PC-3 (cell line): ENCODE measurements at places on chromosomes 4 and X. TPM values are rescaled to one million over a fixed set of nuclear protein-coding genes. Genes with fewer than 3 reads are reported as not detected.

- DNase-seq = no peak
Observed at GRCh38 chr4:1363513-1363912, 16.5 kb downstream of the UVSSA start.

DNA sequence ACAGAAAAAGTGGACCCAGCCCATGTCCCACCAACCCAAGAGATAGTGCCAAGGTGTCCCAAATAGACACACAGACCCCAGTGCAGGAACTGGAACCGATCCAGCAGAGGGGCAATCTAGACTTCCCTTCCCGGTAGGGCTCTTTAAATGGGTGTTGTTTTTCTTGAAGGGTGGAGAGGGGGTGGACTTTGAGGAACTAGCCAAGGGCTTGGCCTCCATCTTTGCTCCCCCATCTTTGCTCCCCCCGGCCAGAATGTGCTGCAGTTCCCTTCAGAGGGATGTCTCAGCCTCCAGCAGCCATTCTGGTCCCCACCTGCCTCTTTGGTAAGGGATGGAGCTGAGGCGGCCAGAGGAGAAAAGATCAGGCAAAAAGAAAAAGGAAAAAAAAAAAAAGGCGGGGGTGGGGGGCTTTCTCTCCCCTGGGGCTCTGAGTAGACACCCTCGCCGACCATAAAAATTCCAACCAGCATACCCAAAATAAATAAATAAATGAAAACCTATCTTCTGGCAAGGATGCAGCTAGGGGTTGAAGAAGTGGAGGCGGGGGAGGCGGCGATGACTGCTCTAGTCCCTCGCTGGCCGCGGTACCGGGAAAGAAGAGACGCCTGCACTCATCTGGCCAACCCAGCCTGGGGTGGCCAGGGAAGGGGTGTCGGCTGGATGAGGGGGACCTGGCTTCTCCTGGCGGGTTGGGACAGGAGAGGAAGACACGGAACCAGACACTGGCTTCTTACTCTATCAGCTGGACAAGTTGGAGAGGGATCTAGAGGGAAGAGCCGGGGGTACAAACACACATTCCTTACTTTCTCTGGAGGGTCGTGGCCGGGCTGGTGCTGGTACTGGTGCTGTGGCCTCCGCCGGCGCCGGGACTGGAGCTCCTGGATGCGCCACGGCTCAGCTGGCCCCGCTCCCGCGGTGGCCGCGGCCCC, 38.5 kb upstream of the IQSEC2 start:
- no peak for DNase-seq

GRCh38 chrX:87663421-87663820, 145.8 kb downstream of the KLHL4 start:
- DNase-seq = no peak

GRCh38 chr4:79155336-79155735, 170.5 kb downstream of the NAA11 start:
- DNase-seq = no peak

GRCh38 chrX:109345856-109346255, 136.0 kb downstream of the GUCY2F start:
- no peak for DNase-seq

- DNase-seq = peak; percentile 12
Observed at GRCh38 chrX:94830717-94831116, 1156.7 kb downstream of the FAM133A start.

DNA sequence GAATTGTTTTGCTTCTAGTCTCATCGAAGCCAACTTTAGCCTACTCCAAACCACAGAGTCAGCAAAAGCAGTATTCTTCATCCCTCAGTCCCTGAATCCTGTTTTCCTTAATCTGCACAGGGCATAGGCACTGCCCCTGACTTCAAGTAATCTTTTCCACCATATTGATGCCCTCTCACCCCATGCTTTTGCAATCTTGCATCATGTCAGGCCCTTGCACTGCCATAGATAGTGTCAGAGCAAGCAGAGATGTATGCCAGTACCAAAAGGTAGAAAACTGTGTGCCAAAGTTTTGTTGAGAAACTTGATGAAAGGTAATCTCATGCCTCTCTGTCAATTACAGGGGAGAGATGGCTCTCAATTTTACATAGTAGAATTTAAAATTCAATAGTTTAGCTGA, 131.1 kb downstream of the CFAP299 start:
- no peak for DNase-seq

- peak; percentile 36 for DNase-seq
Observed at GRCh38 chr4:75561789-75562188, 5.9 kb downstream of the ODAPH start.

GRCh38 chr4:147731580-147732517, at the start of gene ARHGAP10:
Gene ARHGAP10, plus strand, starts transcription at chr4:147732088. Its CDS starts 214 bp downstream, at chr4:147732302.
- DNase-seq = peak; percentile 71

- no peak for DNase-seq
Observed at GRCh38 chr4:33187035-33187434, 2466.9 kb downstream of the PCDH7 start.

DNA sequence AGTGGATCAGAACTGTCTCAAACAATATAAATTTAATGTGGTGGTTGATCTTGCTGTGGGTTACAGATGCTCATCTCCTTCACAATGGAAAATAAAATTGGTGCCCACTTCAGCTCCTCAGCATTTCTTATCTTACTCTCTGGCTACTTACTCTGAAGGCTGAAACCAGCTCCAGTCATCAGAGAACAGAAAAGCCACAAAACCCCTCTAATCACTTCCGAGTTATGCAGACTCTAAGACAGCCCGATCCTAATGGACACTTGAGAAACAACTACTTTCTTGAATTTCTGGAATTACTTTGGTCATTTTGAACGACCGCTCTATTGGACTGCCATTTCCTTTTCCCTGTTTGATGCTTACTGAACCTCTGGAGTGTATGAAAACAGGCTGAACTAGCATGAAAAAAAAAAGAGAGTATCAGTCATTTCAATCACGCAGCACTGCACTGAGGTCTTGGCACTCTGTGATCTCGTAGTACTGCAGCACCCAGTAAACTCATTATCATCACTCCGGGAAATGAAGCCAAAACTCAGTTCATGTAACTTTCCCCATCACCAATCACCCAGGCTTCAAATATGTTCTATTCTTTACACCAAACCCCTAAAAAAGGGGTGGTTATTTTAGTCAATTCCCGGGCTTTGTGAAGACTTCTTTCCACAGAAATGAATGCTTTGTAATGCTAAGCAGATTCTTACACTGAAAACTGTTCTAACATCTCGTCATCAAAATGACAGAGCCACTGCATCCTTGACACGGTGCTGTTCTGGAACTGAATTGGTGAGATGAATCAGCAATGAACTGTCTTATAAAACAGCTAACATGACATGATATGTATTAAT, 54.5 kb downstream of the TSPAN5 start:
- no peak for DNase-seq

- DNase-seq = no peak
Observed at GRCh38 chr4:123406872-123407271, 10.3 kb downstream of the SPRY1 start.

DNA sequence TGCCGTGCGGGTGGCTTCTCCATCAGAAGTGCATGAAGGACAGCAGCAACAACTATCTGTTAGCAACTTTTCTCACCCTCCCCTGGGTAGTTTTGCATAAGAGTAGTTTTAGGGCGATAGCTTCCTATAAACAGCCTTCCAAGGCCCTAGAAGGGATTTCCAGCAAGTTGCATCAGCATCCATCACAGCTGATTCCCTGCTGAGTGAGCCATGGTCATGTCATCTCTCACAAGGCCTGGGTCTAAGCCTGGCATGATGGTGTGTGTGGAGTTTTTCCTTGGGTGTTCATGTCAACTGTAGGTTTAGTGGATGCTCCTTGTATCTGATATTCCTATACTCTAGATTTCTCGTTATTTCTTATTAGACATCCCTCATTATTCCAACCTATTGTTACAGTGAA, 2324.7 kb upstream of the AGA start:
- DNase-seq = no peak

GAGE10 gene
- not detected in 2 replicates for total RNA-seq

PNMA6A gene
- not detected in 2 replicates for total RNA-seq

DDIT4L gene
- not detected in 2 replicates for total RNA-seq
